ENCODE measurements at places on chromosomes 6 and 20.
A peak's percentile ranks its signal among the peaks of the same experiment; 100 is the strongest.

- DNase-seq = no peak
Observed at GRCh38 chr6:134674562-134674961, 275.3 kb downstream of the ALDH8A1 start.

GRCh38 chr6:86142326-86142725 is 499.6 kb upstream of the SYNCRIP start:
- DNase-seq = no peak

DNA sequence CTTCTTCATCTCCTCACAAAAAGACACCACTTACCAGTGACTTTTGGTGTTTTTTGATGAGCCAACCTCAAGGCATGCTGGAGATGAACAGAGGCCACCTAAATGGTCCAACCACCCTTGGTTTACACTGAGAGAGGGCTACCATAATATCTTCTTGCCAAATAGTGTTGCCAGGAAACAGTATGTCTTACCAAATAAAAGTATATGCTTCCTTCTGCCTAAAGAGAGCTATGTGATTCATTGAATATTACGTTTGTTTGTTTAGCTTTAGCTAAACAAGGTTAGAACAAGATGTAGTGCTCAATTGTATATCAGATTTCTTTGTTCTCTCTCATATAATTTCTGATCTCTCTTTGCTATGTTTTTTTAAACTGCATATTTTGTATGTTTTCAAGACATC is 40.6 kb upstream of the BMP6 start:
- no peak for DNase-seq

- no peak for DNase-seq
Observed at GRCh38 chr20:34401741-34402455, 38.8 kb downstream of the ITCH start.

GRCh38 chr6:11616200-11616611 is 78.7 kb downstream of the TMEM170B start:
- no peak for DNase-seq

GRCh38 chr20:46011631-46012482 is 3.1 kb downstream of the MMP9 start:
- peak; percentile 42 for DNase-seq

DNA sequence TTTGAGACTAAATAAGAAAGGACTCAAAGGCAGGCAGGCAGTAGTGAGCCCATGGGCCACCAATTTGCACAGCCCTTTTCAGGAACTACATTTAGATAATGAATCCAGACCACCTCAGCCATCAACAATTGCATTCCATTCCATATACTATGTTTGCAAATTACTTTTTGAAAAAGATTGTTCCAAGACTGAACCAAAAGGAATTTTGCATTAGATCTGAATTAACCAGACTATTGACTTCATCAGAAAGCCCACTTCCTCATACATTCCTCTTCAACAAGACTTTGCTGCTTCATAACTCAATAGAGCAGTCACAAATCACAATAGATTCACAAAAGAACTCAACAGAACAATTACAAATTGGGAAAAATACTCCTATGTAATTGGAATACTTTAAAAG is 229.1 kb downstream of the SIM1 start:
- DNase-seq = no peak

GRCh38 chr6:106220485-106220884 is 105.1 kb downstream of the ATG5 start:
- no peak for DNase-seq

DNA sequence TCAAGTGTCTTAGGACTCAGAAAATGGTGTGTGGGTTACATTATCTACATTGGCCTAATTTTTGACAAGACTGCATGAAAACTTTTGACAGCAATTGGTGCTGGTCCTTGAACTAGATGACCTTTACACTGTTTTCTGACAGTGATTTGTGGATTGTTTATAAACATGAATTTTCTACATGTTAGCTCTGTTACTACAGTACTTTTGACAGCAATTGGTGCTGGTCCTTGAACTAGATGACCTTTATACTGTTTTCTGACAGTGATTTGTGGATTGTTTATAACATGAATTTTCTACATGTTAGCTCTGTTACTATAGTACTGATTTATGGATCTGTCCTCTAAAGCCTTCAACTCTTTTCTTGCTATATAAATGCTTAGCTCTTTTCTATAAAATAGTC is 16.7 kb downstream of the KCTD20 start:
- DNase-seq = no peak

GRCh38 chr6:53795702-53796450 is 1.1 kb downstream of the LRRC1 start:
- no peak for DNase-seq

GRCh38 chr6:122610690-122611455 is 668 bp downstream of the PKIB start:
- no peak for DNase-seq

DNA sequence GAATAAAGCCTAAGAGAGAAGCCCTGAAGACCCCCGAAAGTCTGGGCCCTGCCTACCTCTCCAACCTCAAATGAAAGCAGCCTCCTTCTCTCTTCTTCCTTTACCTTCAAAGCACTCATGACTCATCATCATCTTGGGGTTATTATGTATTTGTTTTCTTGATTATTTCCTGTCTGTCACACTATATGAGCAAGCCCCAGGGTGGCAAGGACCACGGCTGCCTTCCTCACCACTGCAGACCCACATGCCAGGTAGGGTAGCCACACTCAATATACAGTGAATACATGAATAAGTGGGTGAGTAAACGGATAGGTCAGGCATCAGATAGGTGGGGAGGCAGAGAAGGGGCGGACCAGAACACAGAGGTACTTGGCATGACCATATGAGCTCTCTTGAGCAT is 8.8 kb downstream of the WFDC3 start:
- no peak for DNase-seq

GRCh38 chr6:11083956-11084355 is 9.7 kb upstream of the SMIM13 start:
- DNase-seq = no peak

- no peak for DNase-seq
Observed at GRCh38 chr6:32973144-32974015, 5.0 kb downstream of the BRD2 start.

DNA sequence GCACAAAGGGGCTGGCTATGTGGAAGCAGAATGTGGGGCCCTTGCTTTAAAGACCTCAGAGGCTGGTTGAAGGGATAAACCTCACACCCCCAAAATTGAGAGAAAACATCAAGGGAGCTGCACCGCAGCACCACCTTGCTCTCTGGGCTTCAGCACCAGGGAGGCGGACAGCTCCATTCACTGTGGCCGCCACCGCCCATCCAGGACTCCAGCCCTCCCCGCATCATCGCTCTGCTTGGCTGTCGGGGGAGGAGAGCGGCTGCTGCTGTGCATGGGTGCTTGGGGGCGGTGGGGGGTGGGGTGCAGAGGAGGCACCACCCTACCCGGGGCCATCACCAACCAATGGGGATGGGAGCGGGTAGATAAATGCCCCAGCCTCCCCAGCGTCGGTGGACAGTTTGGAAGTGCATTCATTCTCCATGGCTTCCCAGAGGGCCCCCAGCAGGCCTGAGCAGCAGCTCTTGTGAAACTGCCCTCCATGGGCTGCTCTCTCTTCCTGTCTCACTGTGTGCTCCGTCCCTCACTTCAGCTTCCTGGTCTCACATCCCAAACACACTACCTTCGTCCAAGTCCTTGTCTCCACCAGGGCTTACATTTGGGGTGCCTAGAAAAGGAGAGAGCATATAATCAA is 75.7 kb upstream of the BHLHE23 start:
- DNase-seq = no peak

DNA sequence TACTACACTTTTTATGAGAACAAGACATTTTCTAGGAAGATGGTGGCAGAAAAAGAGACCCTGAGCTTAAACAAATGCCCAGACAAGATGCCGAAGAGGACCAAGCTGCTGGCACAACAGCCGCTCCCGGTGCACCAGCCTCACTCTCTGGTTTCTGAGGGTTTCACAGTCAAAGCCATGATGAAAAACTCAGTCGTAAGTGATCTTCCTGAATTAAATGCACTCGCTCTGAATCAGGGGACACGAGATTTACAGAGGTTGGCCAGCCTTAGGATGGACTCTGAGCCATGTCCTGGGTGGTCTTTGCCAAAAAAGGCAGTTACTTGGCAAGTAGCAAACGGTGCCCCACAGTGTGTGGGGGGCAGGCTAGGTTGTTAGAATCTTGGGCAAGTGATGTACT is 423 bp downstream of the PACRG start:
- DNase-seq = no peak

GRCh38 chr6:70310063-70310694 is 7.3 kb upstream of the COL9A1 start:
- no peak for DNase-seq

DNA sequence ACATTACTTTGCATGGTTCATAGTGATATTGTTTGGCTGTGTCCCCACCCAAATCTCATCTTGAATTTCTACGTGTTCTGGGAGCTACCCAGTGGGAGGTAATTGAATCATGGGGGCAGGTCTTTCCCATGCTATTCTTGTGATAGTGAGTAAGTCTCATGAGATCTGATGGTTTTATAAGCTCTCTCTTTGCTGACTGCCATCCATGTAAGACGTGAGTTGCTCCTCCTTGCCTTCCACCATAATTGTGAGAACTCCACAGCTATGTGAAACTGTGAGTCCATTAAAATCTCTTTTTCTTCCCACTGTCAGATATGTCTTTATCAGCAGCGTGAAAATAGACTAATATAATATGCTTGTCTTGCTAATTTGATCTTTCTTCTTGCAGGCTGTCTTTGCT is 200.4 kb upstream of the NOX3 start:
- no peak for DNase-seq

DNA sequence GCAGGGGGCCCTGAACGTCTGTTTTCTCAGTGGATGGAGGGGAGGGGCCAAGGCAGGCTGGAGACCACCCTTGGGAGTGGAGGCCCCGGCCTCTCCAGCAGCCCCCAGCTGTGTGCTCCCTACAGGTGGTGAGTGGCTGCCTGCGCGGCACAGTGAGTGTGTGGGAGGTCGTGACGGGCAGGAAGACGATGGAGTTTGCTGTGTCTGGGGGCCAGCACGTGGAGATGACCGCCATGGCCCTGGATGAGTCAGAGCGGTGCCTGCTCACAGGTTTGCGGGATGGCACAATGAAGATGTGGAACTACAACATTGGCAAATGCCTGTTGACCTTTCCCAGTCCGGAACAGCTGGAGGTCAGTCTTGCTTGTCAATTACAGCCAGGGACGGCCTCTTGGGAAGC is 52.6 kb downstream of the EFCAB8 start:
- DNase-seq = no peak

GRCh38 chr6:14622085-14622484 is 504.5 kb downstream of the CD83 start:
- no peak for DNase-seq

DNA sequence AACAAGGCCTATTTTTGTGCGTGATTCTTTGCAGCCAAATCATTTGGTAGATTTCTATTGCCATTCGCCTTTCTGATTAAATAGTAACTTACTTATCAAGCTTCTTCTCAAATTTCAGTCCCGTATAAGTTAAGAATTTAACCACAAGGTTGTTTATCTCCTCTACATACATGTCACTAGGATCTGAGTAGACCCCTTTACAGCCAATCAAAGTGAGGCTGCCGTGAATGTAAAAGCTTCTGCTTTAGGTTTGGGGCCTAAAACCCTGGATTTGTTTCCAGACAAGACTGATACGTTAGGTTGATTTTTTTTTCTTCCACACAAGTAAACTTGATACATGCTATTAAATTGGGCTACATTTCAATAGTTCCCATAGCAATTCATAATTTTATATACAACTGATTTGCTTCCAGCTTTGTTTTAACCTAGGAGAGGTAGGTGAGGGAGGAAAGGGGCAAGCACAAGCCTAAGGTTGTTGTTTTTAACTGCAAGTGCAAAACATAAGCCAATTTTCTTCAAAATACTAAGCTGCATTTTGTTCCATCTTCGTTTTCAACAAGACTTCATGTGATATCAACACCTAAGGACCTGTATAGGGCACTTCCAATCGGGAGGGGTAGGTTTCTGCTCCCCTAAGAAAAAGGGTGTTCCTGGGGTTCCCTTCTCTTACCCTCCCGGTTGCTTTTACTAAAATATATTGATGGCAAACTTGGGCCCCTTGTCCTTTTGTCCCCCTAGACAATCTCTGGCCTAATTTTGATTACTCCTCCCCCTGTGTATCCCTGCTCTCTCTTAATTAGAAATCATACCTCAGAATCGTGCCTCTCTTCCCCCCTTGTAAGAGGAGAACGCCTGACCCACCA is 1.7 kb downstream of the RANBP9 start:
- no peak for DNase-seq

GRCh38 chr6:161850562-161850961 is 576.7 kb upstream of the AGPAT4 start:
- DNase-seq = no peak

DNA sequence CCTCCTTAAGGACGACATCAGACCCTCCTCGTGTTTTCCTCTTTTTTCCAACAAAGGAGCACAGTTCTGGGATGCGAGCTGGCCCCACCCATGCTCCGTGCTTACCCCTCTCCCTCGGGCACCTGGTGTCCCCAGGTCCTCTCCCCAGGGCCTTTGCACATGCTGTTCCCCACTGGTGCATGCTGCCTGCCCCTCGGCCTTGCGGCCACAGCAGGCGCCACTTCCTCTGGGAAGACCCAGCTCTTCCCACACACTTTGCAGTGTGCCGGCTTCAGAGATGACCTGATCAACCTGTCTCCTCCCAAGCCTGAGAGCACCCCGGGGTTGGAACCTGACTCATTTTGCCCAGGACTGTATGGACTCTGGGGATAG is 39.8 kb downstream of the GNAS-AS1 start:
- DNase-seq = no peak

- DNase-seq = no peak
Observed at GRCh38 chr6:132368916-132369481, 32.3 kb downstream of the MOXD1 start.

GRCh38 chr20:33646191-33646590 is 15.9 kb upstream of the C20orf144 start:
- no peak for DNase-seq

GRCh38 chr6:126625019-126625418 is 285.1 kb downstream of the CENPW start:
- no peak for DNase-seq

GRCh38 chr6:115932481-115932880 is 128.2 kb downstream of the FRK start:
- DNase-seq = no peak

DNA sequence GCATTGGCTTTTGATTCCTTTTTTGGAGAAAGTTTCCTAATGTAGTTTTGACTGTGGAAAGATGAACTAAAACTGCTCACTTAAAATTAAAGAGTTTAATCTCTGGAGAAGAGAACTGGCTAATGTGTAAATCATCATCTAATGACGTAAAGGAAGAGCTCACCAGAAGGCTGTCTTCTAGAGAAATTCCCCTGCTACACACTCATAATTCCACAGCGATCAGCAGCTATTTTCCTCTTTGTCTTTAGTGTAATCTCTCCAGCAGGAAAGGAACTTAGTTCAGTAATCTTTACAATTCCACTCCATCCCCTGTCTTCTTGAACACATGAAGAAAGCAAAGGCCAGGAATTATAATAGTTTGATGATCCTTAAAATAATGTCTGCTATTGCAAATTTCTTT is 15.8 kb downstream of the SPTLC3 start:
- DNase-seq = no peak

- DNase-seq = no peak
Observed at GRCh38 chr20:63289311-63290135, 3.5 kb upstream of the COL20A1 start.

DNA sequence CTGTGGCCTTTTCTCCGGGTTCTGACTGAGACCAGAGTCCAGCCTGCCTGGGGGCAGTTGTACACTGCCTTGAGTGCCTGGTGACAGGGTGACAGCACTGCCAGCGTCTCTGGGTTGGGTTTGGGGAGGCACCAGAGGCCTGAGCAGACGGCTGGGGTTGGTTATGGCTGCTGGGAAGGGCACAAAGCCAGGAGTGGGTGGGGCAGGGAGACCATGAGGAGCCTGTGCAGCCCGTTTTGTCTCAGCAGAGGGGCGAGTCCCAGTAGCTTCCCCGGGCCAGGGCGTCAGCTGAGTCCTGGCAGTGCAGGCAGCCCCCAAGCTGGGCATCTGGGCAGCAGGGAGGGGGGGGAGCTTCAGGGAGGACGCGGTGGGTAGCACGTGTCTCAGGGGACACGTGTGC is 15.3 kb upstream of the SULF2 start:
- no peak for DNase-seq
